Tongue (tissue), 3 donors: ENCODE measurements at places on chromosomes 5 and 9. TPM values are rescaled to one million over a fixed set of nuclear protein-coding genes. Genes with fewer than 3 reads are reported as not detected.

DNA sequence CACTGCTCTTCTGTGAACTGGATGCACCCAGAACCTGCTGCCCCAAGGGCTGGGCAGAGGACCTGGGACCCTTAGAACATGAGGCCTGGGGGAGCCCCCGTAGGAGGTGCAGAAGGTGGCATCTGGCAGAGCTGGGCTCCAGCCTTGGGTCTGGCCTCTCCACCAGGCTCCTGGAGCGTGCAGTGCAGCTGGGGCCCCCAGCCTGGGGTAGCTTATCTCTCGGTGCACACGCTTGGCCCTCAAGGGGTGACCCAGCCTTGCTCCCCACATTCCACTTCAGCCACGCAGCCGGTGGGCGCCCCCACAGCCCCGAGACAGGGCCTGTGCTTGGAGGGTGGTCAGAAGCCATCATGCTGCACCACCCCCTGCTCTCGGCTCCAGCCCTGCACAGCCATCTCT lies 5.6 kb upstream of the NR5A1 start:
- no peak for DNase-seq

DNA sequence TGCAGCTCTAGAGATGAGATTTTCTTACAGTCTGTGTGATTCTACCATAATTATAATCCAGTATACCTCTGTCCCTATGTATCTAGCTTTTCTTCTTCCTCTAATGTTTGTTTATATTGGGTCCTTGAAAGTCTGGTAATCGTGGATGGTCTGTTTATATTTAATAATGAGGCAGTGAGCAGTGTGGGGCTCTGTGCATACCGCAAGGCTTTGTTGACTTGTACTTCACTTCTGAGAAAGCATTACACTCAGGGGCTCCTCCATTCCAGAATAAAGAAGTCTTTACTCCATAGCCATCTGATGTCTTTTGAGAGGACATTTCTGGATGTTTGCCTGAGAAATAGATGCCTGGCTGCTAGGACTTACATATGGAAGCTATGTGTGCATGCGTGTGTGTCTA lies 4.5 kb upstream of the MPDZ start:
- no peak for DNase-seq

Gene ABO
- total RNA-seq: 1.4 TPM

- no peak for DNase-seq
These were observed 454.6 kb downstream of the RAB3C start for GRCh38 chr5:59037453-59037852.

DNA sequence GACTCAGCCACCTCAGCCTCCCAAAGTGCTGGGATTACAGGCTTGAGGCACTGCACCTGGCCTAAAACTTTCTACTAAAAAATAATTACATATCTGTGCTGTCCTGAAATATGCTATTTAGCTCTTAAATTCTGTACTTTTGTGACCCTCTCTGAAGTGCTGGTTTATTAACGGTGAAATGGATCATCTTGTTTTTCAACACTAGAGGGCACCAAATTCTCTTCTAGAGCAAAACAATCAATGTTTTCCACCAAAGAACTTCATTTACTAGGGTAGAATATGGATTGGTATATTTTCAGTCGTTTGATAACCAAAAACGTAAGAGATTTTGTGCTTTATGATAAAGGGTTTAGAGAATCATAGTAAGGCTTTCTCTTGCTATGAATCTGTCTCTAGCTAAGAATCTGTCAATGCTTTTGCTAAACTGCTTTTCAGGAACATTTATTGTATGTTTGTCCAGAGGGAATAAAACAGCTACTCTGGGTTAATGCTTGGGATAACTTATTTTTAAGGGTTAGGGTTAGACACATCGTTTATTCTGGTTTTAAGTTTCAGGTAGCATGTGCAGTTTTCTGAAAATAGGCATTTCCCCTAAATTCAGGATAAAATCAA lies 63.6 kb downstream of the RNF180 start:
- peak; percentile 68 for DNase-seq

DNA sequence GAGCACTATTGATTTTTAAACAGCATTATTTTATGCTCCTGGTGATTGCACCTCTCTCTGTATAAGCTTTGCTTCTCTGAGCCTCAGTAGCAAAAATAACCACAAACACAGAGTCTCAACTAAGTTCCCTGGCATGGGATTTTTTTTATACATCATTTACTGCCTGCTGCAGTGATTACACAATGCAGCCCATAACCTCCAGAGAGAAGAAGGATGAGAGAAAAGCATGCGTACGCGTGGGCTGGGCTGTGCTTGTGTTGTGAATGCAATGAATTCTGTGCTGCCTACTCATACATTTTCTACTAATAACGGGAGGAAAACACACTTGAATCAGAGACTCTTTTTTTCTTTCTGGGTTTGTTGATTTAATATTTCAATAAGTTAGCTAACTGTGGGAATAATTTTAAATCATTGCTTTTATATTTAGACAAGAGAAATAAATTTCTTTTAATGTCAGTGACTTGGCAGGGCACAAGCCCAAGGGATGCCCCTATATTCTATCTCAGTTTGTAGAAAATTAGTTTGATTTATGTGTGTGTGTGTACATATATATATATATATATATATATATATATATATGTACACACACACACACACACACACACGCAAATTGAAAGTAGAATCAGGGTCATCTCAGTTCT lies 351.5 kb downstream of the MED10 start:
- DNase-seq: peak; percentile 5

DNA sequence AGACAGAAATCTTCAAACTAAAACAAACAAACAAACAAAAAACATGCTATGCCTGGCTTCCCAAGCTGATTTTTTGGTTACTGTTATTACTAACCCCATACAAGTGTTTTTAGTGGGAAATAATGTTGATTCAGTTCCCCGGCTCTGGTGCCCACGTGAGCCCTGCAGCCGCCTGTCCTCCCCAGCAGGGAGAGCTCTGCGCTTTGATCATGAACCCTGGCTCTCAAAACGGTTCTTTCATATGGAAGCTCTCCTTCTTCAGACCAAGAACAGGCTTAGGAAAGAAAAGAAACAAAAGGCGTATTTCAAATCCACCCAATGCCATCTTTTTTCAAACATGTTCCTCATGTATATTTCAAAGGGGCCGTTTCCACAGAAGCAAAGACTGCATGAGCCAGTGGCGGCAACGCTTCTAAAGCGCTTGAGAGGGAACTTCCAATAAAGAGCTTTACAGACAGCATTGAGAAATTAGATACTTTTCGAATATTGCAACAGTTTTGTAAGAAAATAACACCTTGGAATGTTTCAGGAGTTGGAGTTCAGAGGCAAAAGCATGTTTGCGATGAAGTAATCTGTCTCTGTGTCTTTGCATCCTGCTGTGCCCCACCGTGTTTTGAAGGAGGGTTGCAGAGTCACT lies 74.8 kb downstream of the ICE1 start:
- peak; percentile 81 for DNase-seq

DNA sequence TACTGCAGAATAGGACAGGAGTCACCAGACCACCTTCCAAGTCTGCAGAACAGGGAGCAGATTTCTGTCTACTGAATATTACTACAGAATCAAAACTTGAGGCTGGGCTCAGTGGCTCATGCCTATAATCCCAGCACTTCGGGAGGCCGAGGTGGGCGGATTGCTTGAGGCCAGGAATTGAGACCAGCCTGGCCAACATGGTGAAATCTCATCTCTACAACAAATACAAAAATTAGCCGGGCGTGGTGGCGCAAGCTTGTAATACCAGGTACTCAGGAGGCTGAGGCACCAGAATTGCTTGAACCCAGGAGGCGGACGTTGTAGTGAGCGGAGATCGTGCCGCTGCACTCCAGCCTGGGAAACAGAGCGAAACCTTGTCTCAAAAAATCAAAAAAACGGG lies 710.8 kb upstream of the WWC1 start:
- DNase-seq: no peak
